Breast epithelium (tissue), 4 donors: ENCODE measurements at places on chromosomes 7 and 10. TPM values are rescaled to one million over a fixed set of nuclear protein-coding genes. Genes with fewer than 3 reads are reported as not detected.

HOXA10 gene
- total RNA-seq, result 21.1 TPM

ATP6V0A4 gene
- total RNA-seq, result not detected

ERVW-1 gene
- total RNA-seq, result not detected

GRID2IP gene
- 0.88 TPM for total RNA-seq

ASB10 gene
- total RNA-seq, result not detected

SCIN gene
- 0.96 TPM for total RNA-seq

DDC gene
- total RNA-seq, result 0.33 TPM

HIP1 gene
- total RNA-seq, result 20.6 TPM

PCDH15 gene
- not detected for total RNA-seq

RBP3 gene
- total RNA-seq, result not detected

LRIT1 gene
- not detected for total RNA-seq

- peaks cover 19% of the 10 kb centered on the region for H3K27me3 ChIP-seq
- no peak overlapping the region for H3K27ac ChIP-seq
- DNase-seq, result no peak
- no peaks in the 10 kb centered on the region for H3K4me1 ChIP-seq
Measured at GRCh38 chr7:54769203-54769602, 10.2 kb upstream of the SEC61G start.

GRCh38 chr7:43015301-43015700, 83.1 kb downstream of the MRPL32 start:
- H3K27me3 ChIP-seq, result no peaks in the 10 kb centered on the region
- H3K27ac ChIP-seq, result no peak overlapping the region
- H3K36me3 ChIP-seq, result no peaks in the 10 kb centered on the region
- H3K4me3 ChIP-seq, result no peak overlapping the region
- no peaks in the 10 kb centered on the region for H3K4me1 ChIP-seq

GRCh38 chr10:125840955-125841354, 17.6 kb downstream of the BCCIP start:
- H3K27ac ChIP-seq, result peak overlapping the region; percentile 57
- H3K27me3 ChIP-seq, result no peaks in the 10 kb centered on the region
- no peaks in the 10 kb centered on the region for H3K4me1 ChIP-seq
- peaks cover 7% of the 10 kb centered on the region for H3K36me3 ChIP-seq
- H3K4me3 ChIP-seq, result no peak overlapping the region
- DNase-seq, result no peak

DNA sequence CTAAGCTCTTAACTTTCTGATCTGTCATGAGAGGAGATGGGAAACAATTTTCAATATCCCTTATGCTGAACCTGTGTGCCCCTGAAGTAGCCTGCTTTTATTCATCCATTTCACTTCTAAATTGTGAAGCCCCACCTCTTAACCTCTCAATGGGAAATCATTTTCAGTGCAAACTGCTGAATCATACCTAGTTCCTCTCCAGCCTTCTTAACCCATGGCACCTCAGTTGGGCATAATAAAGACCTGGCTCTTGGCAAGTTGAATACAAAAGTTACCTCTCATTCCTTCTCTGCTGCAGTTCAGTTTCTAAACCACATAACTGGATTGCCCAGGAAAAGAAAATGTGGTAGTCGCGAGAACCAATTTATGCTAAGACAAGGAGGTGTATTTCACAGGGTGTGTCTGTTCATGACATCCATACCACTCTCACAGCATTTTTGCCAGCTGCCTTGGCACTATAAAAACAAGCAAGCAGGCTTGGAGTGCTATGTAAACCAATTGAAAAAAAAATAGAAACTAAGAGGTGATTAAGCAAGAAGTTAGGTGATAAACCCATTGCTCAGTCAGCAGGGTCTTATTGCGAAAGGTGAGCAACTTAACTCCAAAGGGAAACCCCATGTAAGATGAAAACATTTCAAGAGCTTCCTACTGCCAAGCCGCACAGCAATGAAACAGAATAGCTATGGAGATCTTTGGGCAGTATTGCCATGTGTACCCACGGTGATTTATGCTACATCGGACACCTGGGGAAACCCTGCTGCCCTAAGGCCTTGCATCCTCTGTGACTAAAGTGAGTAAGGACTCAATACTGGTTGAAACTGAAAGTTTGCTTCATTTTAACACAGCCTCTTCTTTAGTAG, 57.0 kb upstream of the DKK1 start:
- no peaks in the 10 kb centered on the region for H3K36me3 ChIP-seq
- DNase-seq, result no peak
- no peak overlapping the region for H3K27ac ChIP-seq
- H3K27me3 ChIP-seq, result no peaks in the 10 kb centered on the region
- no peaks in the 10 kb centered on the region for H3K4me1 ChIP-seq

GRCh38 chr7:108062250-108063014, 59.5 kb upstream of the LAMB1 start:
- no peak overlapping the region for H3K4me3 ChIP-seq
- no peaks in the 10 kb centered on the region for H3K4me1 ChIP-seq
- H3K27me3 ChIP-seq, result no peaks in the 10 kb centered on the region
- H3K36me3 ChIP-seq, result no peaks in the 10 kb centered on the region

DNA sequence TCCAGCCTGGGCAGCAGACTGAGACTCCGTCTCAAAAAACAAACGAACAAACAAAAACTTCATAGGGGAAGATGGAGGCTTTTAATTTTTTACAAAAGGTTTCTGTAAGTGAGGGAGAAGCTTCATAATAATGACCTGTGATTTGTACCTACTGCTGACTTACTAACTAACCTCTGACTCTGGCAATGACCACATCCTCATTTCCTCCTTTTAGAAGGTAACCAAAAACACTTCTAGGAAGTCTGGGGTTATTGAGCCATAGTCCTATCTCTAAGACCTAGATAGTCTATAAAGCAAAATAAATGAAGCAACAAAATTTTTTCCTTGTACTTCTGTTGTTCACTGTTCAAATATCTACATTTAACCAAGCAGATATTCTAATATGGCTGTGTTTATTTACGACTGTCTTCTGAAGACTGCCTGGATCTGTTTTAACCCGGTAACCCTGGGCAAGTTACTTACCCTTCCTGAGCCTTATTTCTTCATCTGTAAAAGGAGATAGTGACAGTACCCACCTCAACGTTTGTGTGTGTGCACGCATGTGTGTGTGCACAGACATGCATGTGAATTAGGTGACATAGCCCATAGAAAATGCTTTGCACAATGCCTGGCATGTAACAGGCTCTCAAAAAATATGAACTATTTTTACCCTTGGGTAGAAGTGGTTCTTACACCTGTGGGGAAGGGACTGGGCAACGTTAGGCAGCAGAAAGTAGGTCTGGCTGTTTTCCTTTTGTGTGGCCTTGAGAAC, 30.8 kb upstream of the SMNDC1 start:
- no peaks in the 10 kb centered on the region for H3K36me3 ChIP-seq
- H3K27me3 ChIP-seq, result no peaks in the 10 kb centered on the region
- no peak for DNase-seq

- DNase-seq, result no peak
- H3K27me3 ChIP-seq, result no peaks in the 10 kb centered on the region
- no peak overlapping the region for H3K4me3 ChIP-seq
- no peaks in the 10 kb centered on the region for H3K36me3 ChIP-seq
- H3K4me1 ChIP-seq, result no peaks in the 10 kb centered on the region
Measured at GRCh38 chr10:91487911-91488582, 77.9 kb downstream of the HECTD2 start.

GRCh38 chr7:20834656-20835055, 48.0 kb upstream of the SP8 start:
- no peak overlapping the region for H3K4me3 ChIP-seq
- no peak overlapping the region for H3K27ac ChIP-seq
- DNase-seq, result no peak

DNA sequence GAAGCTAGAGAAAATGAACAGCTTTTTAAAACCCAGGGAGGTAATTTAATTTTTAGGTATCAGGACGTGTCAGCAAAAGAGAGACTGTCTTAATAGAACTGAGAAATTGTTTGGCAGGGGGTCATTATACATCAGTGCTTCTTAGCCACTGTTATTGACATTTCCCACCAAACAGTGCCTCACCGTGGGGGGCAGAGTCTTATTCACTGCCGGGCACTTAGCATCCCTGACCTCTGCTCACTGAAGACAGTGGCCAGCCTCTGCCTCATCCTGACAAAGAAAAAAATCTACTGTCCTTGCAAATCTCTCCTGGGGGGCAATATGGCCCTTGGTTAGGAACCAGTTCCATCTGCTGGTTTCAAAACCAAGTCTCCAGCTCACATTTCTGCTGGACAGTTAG, 14.2 kb upstream of the MKI67 start:
- H3K36me3 ChIP-seq, result no peaks in the 10 kb centered on the region
- H3K27ac ChIP-seq, result no peak overlapping the region
- H3K4me1 ChIP-seq, result no peaks in the 10 kb centered on the region
- H3K4me3 ChIP-seq, result no peak overlapping the region

DNA sequence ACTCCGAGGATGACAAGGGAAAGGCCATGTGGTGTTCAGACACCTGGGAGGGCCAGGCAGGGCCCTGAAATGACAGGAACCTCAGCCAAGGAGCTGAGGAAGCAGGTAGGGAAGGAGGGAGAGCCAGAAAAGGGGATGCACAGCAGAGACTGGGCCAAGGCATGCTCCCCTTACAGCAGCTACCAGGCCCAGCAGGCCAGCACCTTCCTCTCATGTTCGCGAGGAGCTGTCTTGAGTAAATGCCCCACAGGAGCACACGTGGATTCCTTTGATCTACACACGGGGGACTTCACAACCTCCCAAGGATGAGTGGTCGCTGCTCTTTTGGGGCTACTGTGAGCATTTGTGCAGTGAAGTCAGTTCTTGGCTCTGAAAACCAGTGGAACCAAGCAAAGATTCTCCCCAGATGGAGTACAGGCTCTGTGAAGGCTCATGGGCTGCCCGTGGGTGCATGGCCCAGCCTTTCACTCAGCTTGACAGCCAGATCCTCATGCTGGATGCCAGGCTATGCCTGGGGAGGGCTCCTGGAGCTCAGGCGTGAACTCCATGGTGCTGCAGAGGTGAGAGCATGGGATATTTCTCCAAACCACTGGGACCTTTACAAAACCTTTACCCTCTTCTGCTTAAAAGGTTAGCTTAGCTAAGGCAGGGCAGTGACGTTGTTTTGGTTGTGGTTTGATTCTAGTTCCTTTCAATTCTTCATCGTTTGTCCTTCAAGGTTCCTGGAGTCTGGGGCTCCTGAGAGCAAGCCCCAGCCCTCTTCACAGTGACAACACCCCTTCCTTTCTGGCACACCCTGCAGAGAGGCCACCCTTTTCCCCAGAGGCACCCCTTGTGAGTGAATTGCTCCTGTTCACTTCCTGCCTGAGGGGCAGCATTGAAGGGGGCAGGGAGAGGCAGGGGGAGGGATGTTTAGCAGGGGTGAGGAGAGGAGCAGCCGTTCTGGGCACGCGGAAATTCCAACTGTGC, 74.2 kb upstream of the ZPBP start:
- H3K27me3 ChIP-seq, result no peaks in the 10 kb centered on the region
- H3K4me3 ChIP-seq, result no peak overlapping the region
- no peaks in the 10 kb centered on the region for H3K4me1 ChIP-seq
- no peak overlapping the region for H3K27ac ChIP-seq
- no peak for DNase-seq

DNA sequence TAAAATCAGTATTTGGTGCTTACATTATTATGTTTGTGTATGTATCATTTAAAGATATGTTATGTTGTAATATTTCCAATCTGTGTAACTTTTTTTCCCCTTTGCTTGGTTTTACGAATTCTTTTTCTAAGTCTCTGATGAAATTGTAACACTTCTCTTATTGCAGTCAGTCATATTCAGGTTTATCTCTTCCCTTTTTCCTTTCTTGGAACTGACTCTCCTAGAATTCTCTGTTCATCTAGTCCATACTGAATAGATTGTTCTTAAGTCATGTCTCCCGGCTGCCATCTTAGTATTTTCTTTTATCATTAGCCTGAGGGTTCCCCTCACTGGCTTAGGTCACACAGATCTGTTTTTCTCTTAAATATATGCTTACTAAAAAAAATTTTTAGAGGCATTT, 44.6 kb downstream of the PHTF2 start:
- no peak overlapping the region for H3K27ac ChIP-seq
- no peak overlapping the region for H3K4me3 ChIP-seq
- H3K36me3 ChIP-seq, result no peaks in the 10 kb centered on the region
- H3K27me3 ChIP-seq, result no peaks in the 10 kb centered on the region
- no peaks in the 10 kb centered on the region for H3K4me1 ChIP-seq
- no peak for DNase-seq

- no peaks in the 10 kb centered on the region for H3K4me1 ChIP-seq
- H3K27me3 ChIP-seq, result no peaks in the 10 kb centered on the region
- H3K4me3 ChIP-seq, result no peak overlapping the region
Measured at GRCh38 chr7:101386558-101387231, 24.0 kb downstream of the COL26A1 start.

DNA sequence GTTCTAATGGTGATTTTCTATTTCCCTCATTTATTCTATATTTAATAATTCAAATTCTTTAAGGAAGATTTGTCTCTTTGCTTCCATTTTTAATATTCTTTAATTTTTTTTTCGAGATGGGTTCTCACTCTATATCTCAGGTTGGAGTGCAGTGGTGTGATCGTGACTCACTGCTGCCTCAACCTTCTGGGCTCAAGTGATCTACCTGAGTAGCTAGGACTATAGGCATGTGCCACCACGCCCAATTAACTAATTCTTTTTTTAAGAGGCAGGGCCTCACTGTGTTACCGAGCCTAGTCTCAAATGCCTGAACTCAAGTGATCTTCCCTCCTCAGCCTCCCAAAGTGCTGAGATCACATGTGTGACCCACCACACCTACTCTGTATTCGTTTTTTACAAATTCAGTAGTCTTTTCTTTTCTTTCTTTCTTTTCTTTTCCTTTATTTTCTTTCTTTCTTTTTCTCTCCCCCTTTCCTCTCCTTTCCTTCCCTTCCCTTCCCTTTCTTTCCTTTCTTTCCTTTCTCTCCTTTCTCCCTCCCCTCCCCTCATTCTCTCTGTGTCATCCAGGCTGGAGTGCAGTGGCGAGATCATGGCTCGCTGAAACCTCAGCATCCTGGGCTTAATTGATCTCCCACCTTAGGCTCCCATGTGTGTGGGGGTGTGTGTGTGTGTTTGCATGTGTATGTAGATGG, 323.1 kb downstream of the ADK start:
- no peaks in the 10 kb centered on the region for H3K27me3 ChIP-seq
- H3K4me1 ChIP-seq, result no peaks in the 10 kb centered on the region
- no peak for DNase-seq
- no peak overlapping the region for H3K4me3 ChIP-seq
- no peaks in the 10 kb centered on the region for H3K36me3 ChIP-seq

DNA sequence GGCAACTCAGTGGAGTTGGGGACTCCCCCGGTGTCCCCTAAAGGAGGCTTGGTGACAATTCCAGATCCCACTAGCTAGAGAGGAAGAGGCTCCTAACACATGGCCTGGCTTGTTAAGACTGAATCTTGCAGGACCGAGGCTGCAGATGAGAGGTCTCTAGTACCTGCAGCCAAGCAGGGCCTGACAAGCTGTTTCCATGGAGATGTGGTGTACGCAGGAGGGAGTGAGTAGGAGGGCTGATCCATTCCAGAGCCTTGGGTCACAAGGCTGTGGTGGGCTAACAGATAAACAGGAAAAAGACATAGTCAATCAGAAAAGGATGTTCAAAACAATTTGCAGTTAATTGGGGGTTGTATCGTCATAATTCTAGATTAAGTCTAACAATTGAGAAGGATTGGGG, 77.3 kb upstream of the MKLN1 start:
- no peaks in the 10 kb centered on the region for H3K27me3 ChIP-seq
- no peaks in the 10 kb centered on the region for H3K4me1 ChIP-seq
- no peak overlapping the region for H3K27ac ChIP-seq
- no peak overlapping the region for H3K4me3 ChIP-seq

GRCh38 chr10:116620423-116621400, at the start of gene PNLIPRP2:
PNLIPRP2 (plus strand) TSS chr10:116620953.
- H3K4me3 ChIP-seq, result no peak within 1 kb of the TSS
- no peaks in the 10 kb centered on the region for H3K4me1 ChIP-seq
- H3K27me3 ChIP-seq, result no peaks in the 10 kb centered on the region

- H3K4me3 ChIP-seq, result no peak overlapping the region
- H3K4me1 ChIP-seq, result no peaks in the 10 kb centered on the region
- peak; percentile 43 for DNase-seq
- no peaks in the 10 kb centered on the region for H3K27me3 ChIP-seq
- H3K36me3 ChIP-seq, result no peaks in the 10 kb centered on the region
Measured at GRCh38 chr10:48450741-48451466, 144.4 kb downstream of the MAPK8 start.
